ENCODE measurements at places on chromosomes 7 and 10.

GRCh38 chr10:5095687-5096086 lies 1.5 kb downstream of the AKR1C3 start:
- no peak for DNase-seq

- no peak for DNase-seq
Measured at GRCh38 chr10:11307937-11308336, 290.3 kb downstream of the CELF2 start.

- DNase-seq, result no peak
Measured at GRCh38 chr10:14625192-14625631, 149.5 kb downstream of the FAM107B start.

- no peak for DNase-seq
Measured at GRCh38 chr10:62959553-62959952, 143.4 kb upstream of the EGR2 start.

DNA sequence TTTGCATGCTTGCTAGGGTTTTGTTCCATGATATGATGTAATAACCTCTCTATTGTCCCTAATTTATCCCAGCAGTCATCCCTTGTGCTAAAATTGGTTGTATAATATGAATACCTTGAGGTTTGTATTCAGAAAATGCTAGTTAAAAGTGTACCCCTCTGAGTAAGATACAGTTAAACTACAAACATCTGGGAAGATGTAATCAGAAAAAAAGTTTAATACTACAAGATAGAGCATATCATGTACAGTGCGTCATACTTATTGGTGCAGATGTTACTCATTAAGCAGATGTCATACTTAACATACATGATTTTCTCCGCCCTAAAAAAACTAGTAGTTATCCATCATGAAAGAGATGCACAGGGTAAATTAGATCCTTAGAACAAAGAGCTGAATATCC lies 336.1 kb upstream of the KCND2 start:
- no peak for DNase-seq

- DNase-seq, result no peak
Measured at GRCh38 chr10:114380060-114380459, 24.2 kb downstream of the AFAP1L2 start.

- DNase-seq, result no peak
Measured at GRCh38 chr10:26662864-26663263, 34.6 kb upstream of the PDSS1 start.

DNA sequence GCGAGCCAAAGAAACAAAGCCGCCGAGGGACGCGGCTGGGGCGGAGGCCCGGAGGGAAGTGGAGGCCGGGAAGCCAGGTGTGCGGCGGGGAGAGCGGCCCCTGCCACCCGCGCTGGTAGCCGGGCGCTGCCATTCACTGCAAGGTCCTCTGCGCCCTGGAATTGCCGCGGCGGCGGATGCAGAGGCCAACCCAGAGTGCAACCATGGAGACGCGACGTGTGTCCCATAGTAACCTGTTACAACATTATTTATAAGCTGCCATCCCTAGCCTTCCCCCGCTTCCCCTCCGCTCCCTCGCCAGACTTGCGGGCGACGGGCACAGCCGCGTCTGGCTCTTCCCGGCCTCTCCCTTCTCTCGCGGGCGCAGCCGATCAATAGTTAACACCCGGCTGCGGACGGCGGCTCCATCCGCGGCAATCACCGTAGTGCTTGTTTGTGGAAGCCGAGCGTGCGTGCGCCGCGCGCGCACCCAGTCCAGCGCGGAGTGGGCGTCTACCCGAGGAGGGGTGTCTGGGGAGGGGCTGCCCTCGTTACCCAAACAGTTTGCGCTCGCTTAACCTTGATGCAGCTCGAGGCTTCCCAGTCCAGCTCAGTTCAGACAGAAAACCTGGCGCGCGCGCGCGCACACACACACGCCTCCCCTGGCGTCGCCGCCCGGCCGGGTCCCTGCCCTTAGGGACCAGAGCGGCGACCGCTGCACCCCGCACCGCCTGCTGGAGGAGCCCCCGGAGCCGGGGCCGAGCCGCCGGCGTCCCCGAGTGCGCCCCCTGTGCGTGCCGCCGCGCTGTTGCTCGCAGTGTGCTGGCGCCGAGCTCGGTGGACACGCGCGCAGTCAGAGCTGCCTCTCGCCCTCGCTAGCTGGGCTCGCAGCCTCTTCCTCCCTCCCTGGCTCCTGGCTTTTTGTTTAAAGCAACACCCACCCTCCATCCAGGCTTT lies 165.4 kb upstream of the DPP6 start:
- no peak for DNase-seq

DNA sequence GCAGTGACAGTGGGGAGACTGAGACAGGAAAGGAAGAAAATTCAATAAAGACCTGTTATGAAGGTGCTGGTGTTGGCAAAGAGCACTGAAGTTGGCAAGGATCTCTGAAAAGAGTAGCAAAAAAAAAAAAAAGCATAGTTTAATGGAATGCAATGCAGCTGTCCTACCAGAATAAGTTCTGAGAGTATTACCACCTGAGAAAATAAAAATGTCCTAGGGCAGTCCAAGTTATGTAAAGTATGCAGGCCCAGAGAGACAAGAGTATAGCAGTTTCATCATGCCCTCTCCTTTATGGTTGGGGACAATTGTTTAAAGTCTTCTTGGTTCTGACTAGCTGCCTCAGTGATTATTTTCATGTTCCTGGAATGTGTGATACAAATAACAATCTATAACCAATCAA lies 1092.8 kb downstream of the SORCS3 start:
- DNase-seq, result no peak

GRCh38 chr7:98978672-98979071 lies 100.3 kb downstream of the TRRAP start:
- no peak for DNase-seq

GRCh38 chr7:30543813-30544525 lies 39.3 kb upstream of the GGCT start:
- no peak for DNase-seq

DNA sequence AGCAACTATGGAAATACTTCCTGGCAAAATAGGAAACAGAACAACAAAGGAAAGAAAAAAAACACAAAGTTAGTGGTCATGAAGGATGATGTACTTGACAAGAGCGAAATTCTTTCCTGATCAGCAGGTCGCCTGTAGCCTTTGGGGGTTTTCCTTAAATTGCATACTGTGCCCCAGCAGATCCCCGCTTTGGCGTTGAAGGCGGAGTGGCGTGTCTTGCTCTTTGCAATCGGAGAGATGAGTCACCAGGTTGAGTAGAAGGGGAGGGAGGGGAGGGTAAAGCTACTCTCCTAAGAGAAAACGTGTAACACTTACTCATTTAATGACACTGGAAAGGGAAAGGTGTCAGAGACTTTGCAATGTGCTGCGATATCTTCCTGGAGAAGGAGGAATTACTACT lies 587.2 kb downstream of the SORCS1 start:
- DNase-seq, result no peak

GRCh38 chr10:110858297-110858934 lies 13.3 kb upstream of the PDCD4 start:
- DNase-seq, result no peak

DNA sequence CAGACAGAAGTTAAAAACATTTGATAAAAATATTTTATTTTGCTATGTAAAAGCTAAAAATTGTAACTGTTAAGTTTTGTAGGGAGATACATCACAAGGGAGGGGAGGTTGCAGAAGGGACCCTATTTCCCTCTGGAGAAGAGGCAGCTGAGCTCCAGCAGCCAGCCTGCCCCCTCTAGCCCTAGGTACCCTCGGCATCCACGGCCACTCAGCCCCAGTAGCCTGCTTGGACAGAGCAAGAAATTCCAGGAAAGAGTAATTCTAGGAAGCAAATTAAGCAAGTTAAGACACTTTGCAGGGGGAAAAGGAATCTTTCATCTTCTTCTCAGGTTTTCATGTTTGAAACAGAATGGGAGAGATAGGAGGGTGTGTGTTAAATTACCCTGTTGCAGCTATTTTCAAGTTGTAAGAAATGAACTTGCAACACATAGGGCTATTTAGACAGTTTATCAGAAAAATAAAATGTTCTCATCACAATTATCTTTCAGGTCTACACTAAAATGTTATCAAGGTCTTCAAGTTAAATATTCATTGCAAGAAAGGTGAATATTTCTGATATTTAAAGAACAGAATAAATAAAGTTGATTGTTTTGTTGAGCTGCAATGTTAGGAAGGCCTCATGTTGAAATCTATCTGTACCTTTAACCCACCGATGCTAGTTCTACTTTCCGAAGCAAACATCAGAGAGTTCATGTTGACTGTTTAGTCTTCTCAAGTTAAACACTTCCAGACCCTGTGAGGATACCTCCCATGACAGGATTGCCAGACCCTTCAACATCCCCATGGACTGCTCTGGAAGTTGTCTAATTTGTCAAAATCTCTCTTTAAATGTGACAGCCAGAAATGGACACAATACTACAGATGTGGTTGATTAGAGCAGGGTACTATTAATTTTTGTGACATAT lies 5.5 kb downstream of the SGCE start:
- DNase-seq, result no peak

DNA sequence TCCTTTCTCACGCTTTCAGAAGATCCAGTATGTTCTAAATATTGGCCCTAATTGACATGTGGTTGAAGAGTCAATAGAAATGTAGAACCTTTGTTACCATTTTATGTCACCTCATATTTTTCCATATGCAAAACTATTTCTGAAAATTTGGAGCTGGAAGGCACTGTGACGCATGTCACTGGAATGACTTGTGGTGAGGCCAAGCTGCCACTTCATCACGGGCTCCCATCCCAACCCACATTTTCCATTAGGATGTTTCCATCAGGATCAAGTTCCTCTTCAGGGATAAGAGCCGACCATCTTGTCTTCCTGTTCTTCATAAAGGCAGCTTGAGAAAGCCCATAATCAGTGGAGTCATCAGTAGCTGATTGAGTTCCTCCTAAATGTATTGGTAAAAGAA lies 1241.7 kb downstream of the GATA3 start:
- no peak for DNase-seq

GRCh38 chr10:107971411-107971810 lies 806.9 kb upstream of the SORCS1 start:
- no peak for DNase-seq

GRCh38 chr10:89302625-89303024 lies 779 bp downstream of the IFIT2 start:
- no peak for DNase-seq

- no peak for DNase-seq
Measured at GRCh38 chr7:90191648-90192047, 19.9 kb upstream of the STEAP2 start.

GRCh38 chr7:152052771-152053170 lies 27.3 kb downstream of the GALNT11 start:
- DNase-seq, result no peak

DNA sequence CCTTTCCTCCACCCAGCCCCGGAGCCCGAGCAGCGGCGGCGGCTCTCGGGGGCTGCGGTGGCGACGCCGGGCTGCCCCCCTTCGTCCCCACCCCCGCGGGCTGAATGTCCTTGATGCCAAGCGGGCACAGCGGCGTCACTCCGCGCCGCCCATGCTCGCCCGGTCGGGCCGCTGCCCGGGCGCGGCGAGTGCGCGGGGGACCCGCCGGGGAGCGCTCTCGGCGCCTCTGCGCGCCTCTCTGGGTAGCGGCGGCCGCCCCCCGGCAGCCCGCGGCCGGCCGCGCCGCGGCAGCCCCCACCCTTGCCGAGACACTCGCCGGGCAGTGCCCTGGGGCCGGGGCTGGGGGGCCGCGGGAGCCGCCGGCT lies 433 bp upstream of the PLXNA4 start:
- DNase-seq, result no peak

- no peak for DNase-seq
Measured at GRCh38 chr10:119084896-119085295, 4.3 kb upstream of the EIF3A start.

Measured in stimulated activated CD4-positive, alpha-beta T cell treated with anti-CD3 and anti-CD28 coated beads, Interleukin-1b, Interleukin-23, amount 100 ng/mL, for 24 hours (primary cell).